ENCODE measurements at places on chromosomes 6 and 20. TPM values are rescaled to one million over a fixed set of nuclear protein-coding genes. Genes with fewer than 3 reads are reported as not detected.

GRCh38 chr6:113809826-113810225, 47.3 kb upstream of the MARCKS start:
- no peak for DNase-seq

DNA sequence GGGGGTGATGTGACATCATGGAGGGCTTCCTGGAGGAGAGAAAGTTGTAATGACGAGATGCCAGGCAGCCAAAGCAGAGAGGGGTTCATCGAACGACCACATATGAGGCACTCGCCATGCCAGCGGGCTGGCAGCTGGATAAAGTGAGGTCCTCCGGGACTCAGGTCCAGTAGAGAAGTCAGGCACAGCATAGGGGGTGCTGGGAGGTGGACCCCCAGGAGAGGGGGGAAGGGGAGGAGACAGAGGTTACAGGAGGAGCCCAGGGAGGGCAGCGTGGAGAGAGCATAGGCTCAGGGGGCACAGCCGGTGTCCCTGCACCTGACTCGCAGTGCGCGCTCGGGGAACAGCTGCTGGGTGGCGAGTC, 174.7 kb downstream of the BMP7 start:
- DNase-seq = no peak

Gene TNF
- total RNA-seq = 0.41 TPM

Gene GTSF1L
- total RNA-seq = not detected

Gene MCM9
- total RNA-seq = 4.6 TPM

DNA sequence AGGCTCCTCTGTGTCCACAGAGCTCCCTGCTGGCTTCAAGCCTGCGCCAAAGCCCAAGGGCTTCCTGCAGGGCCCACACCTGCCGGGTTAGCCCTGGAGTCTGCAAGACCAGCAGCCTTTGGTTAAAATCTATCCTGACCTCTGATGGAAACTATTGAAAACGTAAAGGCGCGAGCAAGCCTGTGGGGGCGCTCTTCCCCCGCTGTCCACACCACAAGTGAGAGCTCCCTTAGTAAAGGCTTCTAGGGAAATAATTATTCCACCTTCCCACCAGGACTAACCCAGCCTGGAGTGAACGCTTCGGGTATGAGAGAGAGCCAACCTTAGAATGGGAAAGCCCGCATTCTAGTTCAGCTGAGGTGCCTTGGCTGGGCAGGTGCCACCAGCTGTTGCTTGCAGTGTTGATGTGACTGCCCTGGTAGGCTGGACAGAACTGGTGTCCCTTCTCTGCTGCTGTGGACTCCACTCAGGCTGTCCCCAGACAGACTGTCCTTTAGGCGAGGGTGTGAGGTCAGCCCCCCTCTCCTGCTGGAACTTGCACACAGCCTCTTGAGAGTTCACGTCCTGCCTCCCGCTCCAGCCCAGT, 68.7 kb downstream of the SYTL3 start:
- DNase-seq = no peak

GRCh38 chr6:41452763-41453162, 93.4 kb upstream of the FOXP4 start:
- no peak for DNase-seq

Gene TDRD6
- not detected for total RNA-seq

GRCh38 chr6:20681243-20681684, 147.0 kb downstream of the CDKAL1 start:
- no peak for DNase-seq

- no peak for DNase-seq
Measured at GRCh38 chr20:38004416-38004815, 28.8 kb downstream of the TTI1 start.

DNA sequence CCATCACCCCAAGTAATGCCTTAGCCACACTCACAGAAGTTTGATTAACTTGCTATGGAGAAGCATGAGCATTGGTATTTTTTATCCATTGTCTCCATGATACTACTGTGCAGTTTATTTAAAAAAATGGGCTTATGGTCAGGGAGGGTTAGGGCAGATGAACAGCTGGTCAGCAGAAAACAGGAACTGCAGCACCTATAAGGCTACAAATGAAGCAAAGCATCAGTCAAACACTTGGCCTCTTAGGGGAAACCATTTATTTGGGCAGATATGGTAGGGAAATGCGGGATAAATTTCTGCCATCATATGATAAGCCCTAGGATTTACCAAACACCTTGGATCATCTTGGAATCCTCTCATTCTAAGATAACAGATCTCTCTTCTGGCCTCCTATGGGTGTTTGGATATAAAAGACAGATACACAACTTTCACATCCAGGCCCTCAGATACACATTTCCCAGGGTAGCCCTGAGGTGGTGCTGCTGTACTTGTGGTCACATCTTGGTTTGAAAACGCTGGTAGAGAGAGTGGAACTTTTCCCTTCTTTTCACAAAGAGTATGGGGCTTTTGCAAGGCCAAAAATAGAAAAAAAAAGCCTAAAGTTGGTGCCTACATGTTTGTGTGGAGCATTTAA, 42.8 kb upstream of the AHI1 start:
- no peak for DNase-seq

- DNase-seq = no peak
Measured at GRCh38 chr20:5046656-5047339, 45.5 kb upstream of the SLC23A2 start.

- DNase-seq = no peak
Measured at GRCh38 chr6:13454286-13455221, 32.8 kb downstream of the GFOD1 start.

DNA sequence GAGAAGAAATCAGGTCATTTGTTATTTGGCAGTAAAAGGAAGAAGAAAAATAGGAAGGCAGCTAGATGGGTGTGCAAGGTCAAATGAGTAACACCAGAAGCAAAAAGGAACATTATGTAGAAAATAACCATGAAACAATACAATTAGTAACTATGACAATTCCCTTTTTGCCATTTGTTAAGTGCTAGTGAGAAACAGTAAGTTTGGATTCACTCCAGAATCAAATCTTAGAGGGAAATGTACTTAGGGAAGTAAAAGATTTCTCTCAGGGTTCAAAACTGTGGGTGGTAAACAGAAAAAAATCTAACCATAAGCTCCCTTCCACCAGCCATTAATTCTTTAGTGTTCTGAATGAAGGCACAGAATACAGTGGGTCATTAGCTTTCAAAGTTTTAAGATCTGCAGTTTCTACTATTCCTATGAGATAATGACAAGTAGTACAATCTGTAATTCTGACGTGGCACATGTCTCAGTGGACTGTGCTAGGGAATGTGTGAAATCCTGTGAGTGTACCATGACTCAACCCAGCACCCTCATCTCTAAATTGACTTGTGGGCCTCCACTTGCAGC, 17.1 kb downstream of the REPS1 start:
- DNase-seq = peak; percentile 92

- DNase-seq = no peak
Measured at GRCh38 chr6:32406857-32407256, at the start of gene BTNL2. TSS of gene BTNL2 (minus strand) at chr6:32407181. CDS start at chr6:32407123, 58 bp downstream.

- DNase-seq = no peak
Measured at GRCh38 chr20:25008388-25009217, 16.1 kb upstream of the APMAP start.

DNA sequence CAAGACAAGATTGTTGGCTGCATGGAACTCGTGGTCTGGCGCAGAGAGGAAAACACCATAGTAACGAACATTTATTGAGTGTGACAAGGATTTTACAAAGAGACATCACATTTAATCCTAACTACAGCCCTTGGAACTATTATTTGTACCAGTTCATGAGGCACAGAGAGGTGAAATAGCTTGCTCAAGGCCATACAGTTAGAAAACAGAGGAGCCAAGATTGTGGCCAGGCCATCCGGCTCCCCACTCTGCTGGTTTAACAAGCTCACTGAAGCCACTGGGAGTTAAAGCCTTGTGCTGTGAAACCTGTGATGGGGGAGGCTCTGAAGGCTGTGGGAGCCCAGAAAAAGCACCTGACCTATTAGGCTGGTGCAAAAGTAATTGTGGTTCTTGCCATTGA, 74.9 kb upstream of the ZNFX1 start:
- DNase-seq = no peak

GRCh38 chr6:39357998-39358686, 35.6 kb upstream of the KCNK16 start:
- DNase-seq = peak; percentile 18

- no peak for DNase-seq
Measured at GRCh38 chr20:13586133-13586532, 52.6 kb downstream of the TASP1 start.

Gene CLPSL2
- total RNA-seq = not detected

Gene USP49
- 2.2 TPM for total RNA-seq

- no peak for DNase-seq
Measured at GRCh38 chr6:41780551-41781365, at the start of gene PRICKLE4. TSS of gene PRICKLE4 (plus strand) at chr6:41780782. CDS start at chr6:41783474, 2,692 bp downstream.

GRCh38 chr20:43694763-43695162, 27.8 kb downstream of the MYBL2 start:
- DNase-seq = no peak

DNA sequence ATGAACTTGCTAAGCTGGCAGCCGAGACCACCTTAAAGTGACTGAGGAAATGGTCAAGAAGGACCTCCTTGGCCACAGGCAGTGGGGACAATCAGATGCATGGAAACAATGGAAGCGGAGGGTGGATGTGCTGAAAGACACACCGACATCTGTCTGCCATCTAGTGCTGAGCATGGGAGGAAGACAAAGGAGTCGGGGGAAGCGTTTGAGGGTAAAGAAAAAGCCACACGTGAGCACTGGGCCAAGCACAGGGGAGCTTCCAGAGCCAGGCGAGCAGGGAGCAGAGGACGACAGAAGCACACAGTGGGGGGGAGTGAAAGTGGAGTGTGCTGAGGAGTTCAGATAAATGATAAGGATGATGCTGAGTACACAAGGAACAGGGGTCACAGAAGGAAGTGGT, 367.8 kb downstream of the ZFAND3 start:
- no peak for DNase-seq

DNA sequence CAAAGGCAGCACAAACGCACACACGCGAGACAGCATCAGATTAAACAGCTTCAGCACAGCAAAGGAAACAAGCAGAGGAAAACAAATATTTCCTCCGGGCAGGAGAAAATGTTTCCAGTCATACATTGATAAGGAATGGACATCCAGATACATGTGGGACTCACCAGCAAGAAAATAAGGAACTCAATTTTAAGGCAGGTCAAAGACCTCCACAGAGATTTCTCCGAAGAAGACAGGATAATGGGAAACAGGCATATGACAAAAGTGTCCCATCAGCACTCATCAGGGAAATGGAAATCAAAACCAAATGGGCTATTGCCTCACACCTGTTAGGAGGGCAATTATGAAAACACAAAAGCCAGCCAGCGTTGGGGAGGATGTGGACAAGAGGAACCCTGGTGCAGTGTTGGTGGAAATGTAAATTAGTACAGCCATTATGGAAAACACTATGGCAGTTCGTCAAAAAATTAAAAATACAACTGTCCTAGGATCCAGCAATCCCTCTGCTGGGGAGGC, 9.7 kb upstream of the SLCO4A1 start:
- no peak for DNase-seq

DNA sequence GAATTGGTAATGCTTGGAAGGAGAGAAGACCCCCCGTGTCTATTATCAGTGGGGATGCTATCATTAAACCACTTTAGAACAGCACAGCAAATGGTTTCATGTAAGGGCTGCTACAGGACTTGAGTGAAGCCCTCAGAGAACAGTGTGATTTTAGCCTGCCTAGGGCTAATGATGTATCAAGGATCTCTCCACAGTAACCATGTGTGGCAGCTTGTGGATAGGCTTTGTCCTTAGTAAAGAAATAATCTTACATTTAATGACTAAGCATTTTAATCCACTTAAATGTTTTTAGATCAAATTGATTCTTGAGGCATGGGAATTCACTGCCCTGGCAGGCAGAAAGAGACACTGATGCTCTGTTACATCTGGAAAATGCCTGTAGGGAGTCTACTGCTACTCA, 495.1 kb downstream of the NKAIN2 start:
- DNase-seq = no peak

Gene MATN4
- not detected for total RNA-seq

Gene MAP3K7
- 29.5 TPM for total RNA-seq

DNA sequence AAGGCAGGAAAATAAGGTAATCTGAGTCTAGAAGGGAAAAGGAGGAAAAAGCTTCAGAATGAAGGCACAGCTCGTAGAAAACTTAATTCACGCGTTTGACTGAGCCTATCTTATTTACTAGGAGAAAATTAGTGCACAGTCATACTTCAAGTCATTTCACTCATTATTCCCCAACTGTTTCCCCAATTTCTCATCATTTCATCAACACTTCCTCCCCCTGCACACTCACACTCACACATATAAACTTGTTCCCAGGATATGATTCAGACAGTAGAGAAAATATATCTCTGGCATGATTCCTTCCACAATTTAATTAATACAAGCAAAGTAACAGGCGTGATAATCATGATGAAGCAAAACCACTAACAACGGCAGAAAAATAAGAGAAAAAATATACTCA, 94.5 kb upstream of the F13A1 start:
- DNase-seq = no peak

- no peak for DNase-seq
Measured at GRCh38 chr6:73042892-73043291, 182.4 kb downstream of the KHDC1L start.

Gene EFCAB8
- not detected for total RNA-seq

Gene PTCHD4
- total RNA-seq = 7.7 TPM

GRCh38 chr6:166839569-166839968, 116.8 kb downstream of the RNASET2 start:
- DNase-seq = no peak

GRCh38 chr20:46914789-46915379, 20.2 kb downstream of the EYA2 start:
- no peak for DNase-seq

DNA sequence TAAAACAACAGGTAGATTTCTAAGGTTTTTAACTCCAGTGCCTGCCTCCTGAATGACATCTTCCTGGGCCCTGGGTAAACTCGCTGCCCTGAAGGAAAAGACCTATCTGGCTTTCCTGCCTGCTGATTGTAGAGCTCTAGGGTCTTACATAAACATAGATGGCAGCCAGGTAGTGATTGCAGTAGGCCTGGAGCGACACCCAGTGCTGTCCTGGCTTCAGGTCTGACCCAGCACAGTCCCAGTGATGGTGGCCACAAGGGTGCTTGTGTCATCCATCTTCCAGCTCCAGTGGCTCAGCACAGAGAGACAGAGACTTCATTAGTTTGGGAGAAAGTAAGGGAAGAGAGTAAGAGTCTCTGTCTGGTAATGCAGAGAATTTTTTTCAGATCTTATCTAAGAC, 542.9 kb upstream of the IMPG1 start:
- DNase-seq = no peak

DNA sequence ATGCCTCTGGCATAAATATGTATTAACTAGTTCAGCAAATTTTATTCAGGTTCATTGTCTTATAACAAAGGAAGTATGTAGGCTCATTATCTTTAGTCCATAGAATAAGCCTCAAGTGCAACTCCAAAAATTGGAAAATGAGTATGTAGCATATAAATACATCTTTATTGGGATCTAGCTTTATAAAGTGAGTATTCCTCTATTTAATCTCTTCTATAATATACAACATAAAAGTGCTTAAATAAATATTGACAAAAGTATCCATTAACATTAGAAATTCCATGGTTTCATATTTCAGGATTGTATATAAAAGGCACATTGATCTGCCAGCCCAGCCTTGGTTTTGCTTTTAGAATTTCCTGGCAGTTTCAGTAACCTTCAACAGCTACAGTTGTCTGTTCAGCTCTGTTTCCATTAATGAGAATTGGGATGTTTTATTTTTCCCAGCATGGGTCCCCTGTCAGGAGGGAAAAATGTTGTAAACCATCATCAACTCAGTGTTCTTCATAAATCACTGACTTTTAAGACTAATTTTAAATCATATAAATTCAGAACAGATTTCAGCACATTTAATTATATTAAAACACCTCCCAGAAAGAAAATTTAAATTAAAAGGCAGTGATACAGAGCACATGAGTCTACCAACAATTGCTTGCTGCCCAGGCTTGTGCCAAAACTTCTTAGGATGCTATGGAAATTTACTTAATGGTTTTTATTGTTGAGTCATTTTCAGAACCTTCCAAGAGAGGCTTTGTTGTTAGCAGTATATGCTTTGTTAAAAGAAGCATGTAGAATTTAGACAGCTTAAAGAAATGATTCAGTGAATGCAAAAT, 119.7 kb downstream of the ADGRG6 start:
- DNase-seq = peak; percentile 10

All from HFFc6 (cell line).